Stimulated activated CD8-positive, alpha-beta memory T cell treated with anti-CD3 and anti-CD28 coated beads, Interleukin-15, amount 100 ng/mL, for 1 hour (primary cell): ENCODE measurements at places on chromosomes 1 and 21.

- no peak for DNase-seq
Observed at GRCh38 chr1:19036041-19036812, 79.8 kb upstream of the IFFO2 start.

GRCh38 chr1:88357729-88358128 is 326.3 kb upstream of the PKN2 start:
- no peak for DNase-seq

DNA sequence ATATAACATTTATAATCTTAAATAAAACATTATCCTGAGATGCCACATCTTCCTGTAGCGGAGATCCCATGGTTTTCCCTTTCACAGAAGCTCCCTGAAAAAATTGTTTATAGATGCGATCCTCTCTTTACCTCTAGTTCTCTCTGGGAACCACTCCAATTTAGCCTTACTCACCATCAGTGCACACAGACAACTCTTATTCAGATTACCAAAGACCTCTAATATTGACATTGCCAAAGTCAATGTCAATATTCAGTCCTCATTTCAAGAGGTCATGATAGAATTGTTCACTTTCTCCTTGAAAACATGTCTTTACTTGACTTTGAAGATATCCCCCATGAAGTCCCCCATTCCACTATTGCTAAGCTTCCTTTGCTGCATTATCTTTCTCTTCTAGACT is 248.8 kb downstream of the CTH start:
- DNase-seq: no peak

DNA sequence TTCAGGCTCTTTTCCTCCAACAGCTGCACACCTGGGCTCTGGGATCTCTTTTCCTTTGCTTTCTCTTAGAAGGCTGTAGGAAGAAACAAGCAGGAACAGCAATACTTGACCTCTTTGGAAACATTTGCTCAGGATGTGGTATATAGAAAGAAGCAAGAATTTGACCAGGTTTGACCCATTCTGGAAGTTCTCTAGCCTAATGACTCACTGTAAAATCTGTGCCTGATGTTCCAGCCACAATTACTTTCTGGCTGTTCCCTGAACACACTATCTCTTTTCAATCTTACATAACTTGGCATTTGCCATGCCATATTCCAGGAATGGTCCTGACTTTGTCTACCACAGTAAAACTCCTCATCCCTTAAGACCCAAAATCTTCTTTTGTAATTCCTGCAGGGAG is 419.9 kb upstream of the DAB1 start:
- no peak for DNase-seq

DNA sequence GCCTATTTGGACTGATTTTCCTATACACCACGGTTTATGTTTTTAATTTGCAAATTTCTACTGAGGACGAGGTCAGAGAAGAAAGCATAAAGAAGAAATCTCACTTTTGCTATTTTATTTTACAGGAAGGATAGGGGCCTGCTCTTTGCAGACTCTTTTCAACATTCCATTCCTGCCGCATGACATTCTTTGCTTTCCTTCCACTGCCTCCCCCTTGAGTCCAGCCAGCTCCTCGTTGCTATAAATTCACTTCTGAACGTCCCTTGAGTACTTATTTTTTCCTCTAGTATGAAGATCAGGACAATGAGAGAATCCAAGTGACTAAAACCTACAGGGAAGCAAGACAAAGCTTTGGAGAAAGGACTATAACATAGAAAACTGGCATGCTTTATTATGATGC is 53.4 kb upstream of the PTGFR start:
- no peak for DNase-seq

DNA sequence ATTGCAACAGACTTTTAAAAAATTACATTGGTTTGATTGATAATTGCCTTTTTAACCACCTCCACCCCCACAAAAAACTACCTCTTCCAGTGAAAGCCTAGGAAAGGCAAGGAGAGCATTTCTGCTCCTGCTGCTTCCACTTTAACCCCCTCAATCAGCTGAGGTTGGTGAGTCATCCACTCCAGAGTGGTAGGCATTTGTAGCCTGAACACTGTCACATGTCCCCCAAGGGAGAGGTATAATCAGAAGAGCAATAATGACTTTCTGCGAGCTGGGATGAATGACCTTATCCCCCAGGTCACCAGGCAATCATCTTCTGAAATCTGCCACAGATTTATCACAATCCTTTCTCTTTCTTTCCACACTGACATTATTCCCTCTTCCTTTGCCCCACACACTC is 126.6 kb upstream of the CAMK1G start:
- DNase-seq: no peak

DNA sequence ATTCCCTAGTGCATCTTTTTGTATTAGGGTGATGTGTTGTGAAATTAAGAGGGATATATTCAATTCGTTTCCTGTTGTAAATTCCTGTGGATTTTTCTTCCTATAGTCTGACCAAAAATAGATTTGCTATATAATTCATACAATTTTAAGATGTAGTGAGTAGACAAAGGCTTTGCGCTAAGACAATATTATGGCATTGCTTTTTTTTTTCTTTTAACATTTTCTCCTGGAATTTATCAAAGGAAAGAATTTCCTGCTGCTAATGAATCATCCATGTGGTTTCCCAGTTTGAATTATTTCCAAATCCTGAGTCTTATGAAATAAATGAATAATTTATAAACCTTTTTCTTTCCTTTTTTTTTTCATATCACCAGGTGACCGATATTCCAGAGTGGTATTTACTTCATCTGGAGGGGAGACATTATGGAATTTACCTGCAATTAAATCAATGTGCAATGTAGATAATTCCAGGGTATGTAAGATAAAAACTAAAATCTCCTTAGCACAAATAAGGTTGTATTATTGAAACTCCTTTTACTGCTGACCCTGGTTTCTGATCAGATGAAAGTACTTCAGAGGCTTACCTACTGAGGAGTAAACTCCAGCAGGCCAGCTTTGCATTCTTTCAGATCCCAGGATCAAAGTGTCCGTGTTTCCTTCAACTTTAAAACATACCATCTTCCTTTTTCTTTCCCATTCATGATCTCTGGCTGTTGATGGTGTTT is 148.4 kb downstream of the TLR5 start:
- no peak for DNase-seq

- no peak for DNase-seq
Observed at GRCh38 chr1:182807907-182808306, 18.3 kb downstream of the NPL start.

GRCh38 chr1:229342656-229343569 is at the start of gene CCSAP:
Gene CCSAP, minus strand, starts transcription at chr1:229343047. Its CDS starts 582 bp downstream, at chr1:229342465.
- peak; percentile 15 for DNase-seq

DNA sequence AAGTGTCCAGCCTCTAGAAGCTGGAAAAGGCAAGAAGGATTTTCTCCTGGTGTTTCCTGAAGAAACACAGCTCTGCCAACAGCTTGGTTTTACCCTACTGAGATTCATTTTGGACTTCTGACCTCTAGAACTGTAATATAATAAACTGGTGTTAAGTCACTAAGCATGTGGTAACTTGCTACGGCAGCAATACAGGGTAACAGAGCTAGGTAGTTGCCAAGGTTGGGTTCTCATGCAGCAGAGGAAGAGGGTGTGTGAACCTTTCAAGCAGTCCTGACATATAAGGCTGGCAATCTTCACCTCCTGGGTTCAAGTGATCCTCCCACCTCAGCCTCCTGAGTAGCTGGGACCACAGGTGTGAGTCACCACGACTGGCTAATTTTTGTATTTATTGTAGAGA is 36.0 kb downstream of the GNG4 start:
- DNase-seq: no peak

DNA sequence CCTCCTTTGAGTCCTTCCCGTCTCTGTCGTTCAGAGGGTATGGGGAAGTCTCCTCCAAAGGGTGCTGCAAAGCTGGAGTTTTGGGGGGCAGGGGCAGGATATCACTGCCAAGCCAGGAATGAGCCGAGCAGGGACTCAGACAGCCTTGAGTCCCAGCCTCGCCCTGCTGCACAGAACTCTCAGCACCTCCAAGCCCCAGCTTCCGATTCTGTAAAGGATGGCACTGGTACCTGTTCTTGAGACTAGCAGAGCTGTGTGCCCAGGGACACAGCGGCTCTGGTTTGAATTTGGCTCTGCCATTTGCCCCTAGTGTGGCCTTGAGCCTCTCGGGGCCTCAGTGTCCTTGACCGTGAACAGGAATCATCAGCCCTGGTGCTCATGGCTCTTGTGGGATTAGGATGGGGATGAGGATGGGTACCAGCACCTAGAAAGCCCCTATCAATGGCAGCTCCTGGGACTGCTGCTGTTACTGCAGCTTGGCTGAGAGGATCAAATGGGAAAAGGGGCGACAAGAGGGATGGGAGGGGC is 1.5 kb upstream of the FBLIM1 start:
- no peak for DNase-seq

GRCh38 chr21:45643021-45643980 is at the start of gene PCBP3:
Gene PCBP3, plus strand, starts transcription at chr21:45643725. Its CDS starts 206,361 bp downstream, at chr21:45850086.
- peak; percentile 81 for DNase-seq

- no peak for DNase-seq
Observed at GRCh38 chr1:31524186-31524901, 52.0 kb upstream of the TINAGL1 start.

GRCh38 chr1:107003972-107004371 is 52.5 kb upstream of the PRMT6 start:
- DNase-seq: no peak

- no peak for DNase-seq
Observed at GRCh38 chr1:226553924-226554282, 5.3 kb downstream of the STUM start.

GRCh38 chr1:2324553-2325366 is 66.6 kb downstream of the MORN1 start:
- no peak for DNase-seq

- DNase-seq: no peak
Observed at GRCh38 chr1:240030236-240030635, 61.4 kb upstream of the FMN2 start.

- DNase-seq: no peak
Observed at GRCh38 chr1:161113915-161114314, 3.9 kb downstream of the PFDN2 start.

DNA sequence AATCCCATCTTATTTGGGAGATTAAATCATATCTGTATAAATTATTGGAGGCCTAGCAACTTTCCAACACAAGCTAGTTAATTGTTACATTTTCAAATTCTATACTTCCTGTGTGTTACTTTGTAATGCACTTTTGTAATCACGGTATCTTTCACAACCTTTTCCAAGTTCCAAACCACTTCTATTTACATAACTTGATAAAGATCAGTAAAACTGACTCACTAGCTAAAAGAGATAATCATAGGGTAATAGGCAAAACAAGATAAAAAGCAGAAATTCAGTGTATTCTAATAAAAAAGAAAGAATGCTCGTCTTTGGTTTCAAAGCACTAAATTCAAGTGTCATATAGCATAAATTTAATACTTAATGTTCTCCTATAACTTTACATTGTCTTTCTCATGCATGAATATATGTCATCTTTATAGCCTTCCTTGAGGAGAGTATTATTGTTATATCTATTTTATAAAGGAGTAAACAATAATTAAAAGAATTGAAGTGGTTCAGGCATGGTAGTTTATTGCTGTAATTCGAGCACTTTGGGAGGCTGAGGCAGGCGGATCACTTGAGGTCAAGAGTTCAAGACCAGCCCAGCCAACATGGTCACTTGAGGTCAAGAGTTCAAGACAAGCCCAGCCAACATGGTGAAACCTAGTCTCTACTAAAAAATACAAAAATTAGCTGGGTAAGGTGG is 66.4 kb downstream of the RGS13 start:
- no peak for DNase-seq

DNA sequence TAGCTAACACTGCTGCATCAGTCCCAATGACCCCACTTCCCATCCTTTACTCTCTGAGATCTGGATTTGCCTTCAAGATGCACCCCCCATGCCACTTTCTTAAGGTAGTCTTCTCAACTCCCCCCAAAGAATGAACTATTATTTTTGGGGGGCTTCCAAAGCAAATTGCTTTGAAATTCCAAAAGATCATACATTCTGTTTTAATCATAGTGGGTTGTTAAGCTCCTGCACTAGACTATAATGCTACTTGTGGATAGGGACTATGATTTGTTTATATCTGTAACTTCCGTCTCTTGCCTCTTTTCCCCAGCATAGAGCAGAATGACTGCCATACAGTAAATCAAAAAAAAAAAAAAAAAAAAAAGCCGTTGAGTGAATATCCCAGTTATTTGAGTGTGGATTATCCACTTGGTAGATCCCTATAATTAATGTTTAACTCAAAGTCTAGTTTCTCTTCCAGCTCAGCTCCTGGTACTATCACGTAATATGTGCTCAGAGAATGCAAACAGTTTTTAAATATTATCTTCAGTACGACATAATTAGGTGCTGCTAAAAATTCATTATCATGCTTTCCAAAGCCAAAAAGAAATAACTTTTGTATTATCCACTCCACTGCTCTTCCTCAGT is 26.9 kb downstream of the KIRREL1 start:
- no peak for DNase-seq

DNA sequence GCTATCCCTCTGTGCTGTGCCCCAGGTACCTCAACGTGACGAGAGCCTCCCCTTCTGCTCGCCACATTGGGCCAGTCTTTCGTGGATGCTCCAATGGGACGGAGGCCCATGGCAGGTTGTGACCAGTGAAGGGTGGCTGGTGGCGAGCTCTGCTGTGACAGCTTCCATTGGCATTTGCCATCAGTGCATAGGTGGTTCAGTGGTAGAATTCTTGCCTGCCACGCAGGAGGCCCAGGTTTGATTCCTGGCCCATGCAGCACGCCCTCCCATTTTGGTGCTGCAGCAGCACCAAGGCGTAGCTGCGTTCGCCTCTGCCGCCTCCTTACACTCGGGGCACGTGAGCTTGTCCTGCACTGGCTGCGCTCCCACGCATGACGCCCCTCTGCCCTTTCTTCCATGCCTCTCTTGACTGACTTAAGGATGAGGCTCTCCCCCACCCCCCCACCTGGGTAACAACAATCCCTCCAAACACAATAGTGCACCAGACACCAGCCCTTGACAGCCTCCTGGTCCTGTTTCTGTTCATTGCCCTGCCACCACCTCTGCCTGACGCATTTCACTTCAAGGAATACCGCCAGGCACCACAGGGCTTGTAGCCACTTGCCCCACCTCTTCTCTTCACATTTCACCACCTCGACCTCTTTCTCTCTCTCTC is 24.7 kb upstream of the FCGR2A start:
- DNase-seq: no peak

DNA sequence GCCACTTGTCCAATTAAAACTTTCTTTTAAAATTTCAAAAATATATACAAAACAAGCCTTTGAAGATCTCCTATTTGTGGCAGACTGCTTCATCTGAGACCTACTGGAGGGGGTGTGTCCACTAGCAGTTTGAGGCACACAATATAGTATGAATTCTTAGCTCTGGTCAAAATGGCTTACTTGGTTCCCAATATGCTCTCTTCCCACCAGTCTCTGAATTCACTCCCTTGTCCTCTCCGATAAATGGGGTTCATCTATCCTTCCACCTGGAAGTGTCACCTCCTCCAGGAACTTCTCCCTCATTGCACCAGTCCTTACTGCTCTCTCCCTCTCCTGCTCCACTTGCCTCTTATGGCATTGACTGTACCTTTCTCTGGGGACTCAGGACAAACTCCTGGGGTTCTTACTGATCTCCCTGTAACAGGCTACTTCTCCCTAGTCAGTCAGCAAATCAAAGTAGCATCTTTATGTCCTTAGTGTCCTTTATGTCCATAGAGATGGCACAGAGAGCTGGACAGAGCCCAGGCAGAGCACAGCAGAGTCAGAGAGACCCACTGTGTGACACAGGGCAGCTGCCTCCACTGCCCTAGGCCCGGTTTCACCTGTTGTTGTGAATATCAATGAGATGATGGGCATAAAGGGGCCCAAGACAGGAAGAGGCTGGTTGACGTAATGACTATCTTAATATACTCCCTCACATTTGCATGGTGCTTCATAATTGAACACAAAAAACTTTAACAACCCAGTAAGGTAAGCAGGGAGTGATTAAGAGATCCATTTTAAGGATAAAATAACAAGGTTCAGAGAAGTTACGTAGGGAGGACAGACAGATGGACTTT is 3.6 kb downstream of the ASAP3 start:
- no peak for DNase-seq

- no peak for DNase-seq
Observed at GRCh38 chr1:61160526-61160925, 78.2 kb downstream of the NFIA start.
